ENCODE measurements at places on chromosomes 3 and 15. TPM values are rescaled to one million over a fixed set of nuclear protein-coding genes. Genes with fewer than 3 reads are reported as not detected.

Gene HRG
- not detected for total RNA-seq

- no peaks in the 10 kb centered on the region for H3K4me1 ChIP-seq
- no peak overlapping the region for H3K27ac ChIP-seq
- no peaks in the 10 kb centered on the region for H3K27me3 ChIP-seq
- no peak for DNase-seq
- no peak overlapping the region for H3K4me3 ChIP-seq
- no peaks in the 10 kb centered on the region for H3K36me3 ChIP-seq
Measured at GRCh38 chr3:195134431-195134830, 136.5 kb downstream of the XXYLT1 start.

GRCh38 chr15:58467121-58467721 is 35.4 kb downstream of the LIPC start:
- H3K4me3 ChIP-seq = no peak overlapping the region
- H3K27ac ChIP-seq = peak overlapping the region; percentile 30
- DNase-seq = peak; percentile 32
- no peaks in the 10 kb centered on the region for H3K36me3 ChIP-seq
- H3K4me1 ChIP-seq = peaks cover 4% of the 10 kb centered on the region

- H3K4me3 ChIP-seq = no peak overlapping the region
- H3K27me3 ChIP-seq = no peaks in the 10 kb centered on the region
- no peak overlapping the region for H3K27ac ChIP-seq
- H3K4me1 ChIP-seq = no peaks in the 10 kb centered on the region
Measured at GRCh38 chr15:31590609-31591008, 264.0 kb downstream of the KLF13 start.

Gene SCAP
- 80.9 TPM for total RNA-seq

DNA sequence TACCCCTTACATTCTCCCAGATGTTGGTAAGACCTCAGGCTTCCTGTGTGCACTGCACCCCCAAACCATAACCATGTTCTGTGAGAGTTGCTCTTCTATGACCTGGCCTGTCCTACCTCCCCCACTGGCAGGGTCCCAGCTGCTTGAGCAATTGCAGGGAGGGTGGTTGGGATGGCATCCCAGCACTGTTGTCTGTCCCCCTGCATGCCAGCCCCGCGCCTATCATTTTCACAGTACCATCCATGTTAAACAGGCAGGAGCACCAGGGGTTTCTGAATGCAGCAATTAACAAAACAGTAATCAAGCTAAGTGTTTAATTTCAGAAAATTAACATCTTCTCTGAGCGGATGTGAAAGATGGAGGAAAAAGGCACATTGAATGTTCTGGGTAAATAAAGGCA is 345.5 kb downstream of the EPHB1 start:
- no peaks in the 10 kb centered on the region for H3K4me1 ChIP-seq
- no peaks in the 10 kb centered on the region for H3K27me3 ChIP-seq
- H3K27ac ChIP-seq = no peak overlapping the region
- H3K36me3 ChIP-seq = no peaks in the 10 kb centered on the region
- no peak for DNase-seq

DNA sequence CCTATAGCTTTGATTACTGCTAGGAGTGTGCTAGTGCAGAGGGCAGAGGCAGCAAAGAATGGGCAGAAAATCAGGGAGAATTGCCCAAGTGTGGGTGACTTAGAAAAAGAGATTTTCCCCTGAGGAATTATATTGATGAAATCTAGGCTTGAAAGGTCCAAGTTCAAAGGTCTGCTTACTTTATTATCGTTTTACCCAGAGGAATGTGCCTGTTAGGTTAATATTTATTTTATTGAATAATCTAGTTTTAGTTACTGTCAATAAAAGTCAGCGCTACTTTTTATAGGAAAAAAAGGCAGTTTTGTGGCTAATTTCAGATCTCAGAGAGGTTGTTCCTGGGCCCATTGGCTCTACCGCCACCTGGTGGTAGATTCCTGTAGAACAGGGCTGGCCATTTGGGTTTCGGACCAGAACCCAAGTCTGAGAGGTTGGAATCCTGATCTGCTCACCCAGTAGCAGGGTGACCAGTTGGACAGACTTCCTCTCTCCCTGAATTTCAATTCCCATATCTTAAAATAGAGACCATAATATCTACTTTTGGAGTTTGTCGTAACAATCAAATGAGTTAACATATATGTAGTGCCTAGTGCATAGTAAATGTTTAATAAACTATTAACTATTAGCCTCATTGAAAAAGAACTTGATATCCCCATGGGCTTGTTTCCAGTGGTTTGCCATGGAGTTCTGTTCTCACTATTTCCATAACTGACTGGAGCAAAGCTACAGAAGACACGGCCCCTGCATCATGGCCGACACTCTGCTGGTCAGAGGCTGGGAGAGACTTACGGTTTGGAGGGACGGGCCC is 62.7 kb upstream of the ZNF148 start:
- no peaks in the 10 kb centered on the region for H3K27me3 ChIP-seq
- peak; percentile 73 for DNase-seq
- H3K4me3 ChIP-seq = no peak overlapping the region
- no peaks in the 10 kb centered on the region for H3K4me1 ChIP-seq

Gene VGLL3
- total RNA-seq = 36.3 TPM

DNA sequence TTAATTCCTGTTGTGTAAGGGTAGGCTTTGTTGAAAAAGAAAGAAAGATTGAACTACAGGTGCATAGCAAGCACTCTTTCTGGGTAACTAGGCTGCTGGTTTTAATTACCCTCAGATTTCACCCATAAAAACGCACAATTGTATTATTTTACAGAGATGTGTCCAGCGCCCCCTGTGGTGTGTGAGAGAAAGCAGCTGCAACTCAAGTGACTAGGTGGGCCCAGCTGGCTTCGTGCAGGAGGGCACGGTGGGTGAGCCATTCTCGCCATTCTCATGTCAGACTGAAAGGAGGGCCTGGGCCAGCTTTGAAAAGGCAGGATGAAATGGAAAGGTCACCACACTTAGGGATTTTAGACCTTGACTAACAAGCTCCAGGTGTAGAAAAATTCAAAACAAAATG is 122.6 kb downstream of the LRIG1 start:
- H3K4me1 ChIP-seq = no peaks in the 10 kb centered on the region
- no peaks in the 10 kb centered on the region for H3K27me3 ChIP-seq
- no peak for DNase-seq
- H3K4me3 ChIP-seq = no peak overlapping the region
- H3K27ac ChIP-seq = no peak overlapping the region
- no peaks in the 10 kb centered on the region for H3K36me3 ChIP-seq

DNA sequence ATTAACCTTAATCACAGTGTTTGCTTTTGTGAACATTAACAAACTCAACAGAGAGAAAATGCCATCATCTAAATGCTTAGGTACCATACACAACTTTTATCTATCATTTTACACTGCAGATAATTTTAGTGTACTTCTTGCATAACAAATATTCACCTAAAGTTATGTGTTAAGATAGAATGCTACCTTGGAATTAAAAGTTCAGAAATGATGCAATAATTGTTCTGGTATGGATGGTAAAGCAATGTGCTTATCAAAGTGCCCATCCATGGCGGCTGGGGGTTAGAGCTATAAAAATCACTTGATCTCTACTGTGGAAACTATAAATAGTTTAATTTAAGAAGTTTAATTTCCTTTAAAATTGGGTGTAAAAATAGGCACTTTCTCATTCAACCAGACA is 28.7 kb downstream of the SATB1 start:
- no peaks in the 10 kb centered on the region for H3K36me3 ChIP-seq
- H3K4me1 ChIP-seq = no peaks in the 10 kb centered on the region
- no peak overlapping the region for H3K27ac ChIP-seq

DNA sequence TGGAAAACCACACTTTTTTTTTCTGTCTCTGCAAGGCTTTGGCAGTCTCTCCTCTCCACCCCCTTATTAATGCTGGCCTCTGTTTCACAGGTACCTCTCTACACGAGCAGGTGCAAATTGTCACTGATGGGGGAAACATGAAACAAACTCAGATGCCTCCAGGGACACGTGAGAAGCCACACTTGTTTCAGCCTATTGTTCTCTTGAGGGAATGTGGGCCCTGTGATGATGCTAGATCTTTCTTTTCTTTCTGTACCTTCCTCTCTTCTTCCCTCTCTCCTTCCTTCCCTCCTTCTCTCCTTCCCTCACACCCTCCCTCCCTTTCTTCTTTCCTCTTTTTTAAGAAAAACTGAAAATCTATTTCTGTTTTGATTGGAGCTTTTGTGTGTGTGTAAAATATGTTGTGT is 5.7 kb upstream of the BLM start:
- H3K36me3 ChIP-seq = no peaks in the 10 kb centered on the region
- H3K27me3 ChIP-seq = no peaks in the 10 kb centered on the region
- H3K4me3 ChIP-seq = no peak overlapping the region
- no peak for DNase-seq

DNA sequence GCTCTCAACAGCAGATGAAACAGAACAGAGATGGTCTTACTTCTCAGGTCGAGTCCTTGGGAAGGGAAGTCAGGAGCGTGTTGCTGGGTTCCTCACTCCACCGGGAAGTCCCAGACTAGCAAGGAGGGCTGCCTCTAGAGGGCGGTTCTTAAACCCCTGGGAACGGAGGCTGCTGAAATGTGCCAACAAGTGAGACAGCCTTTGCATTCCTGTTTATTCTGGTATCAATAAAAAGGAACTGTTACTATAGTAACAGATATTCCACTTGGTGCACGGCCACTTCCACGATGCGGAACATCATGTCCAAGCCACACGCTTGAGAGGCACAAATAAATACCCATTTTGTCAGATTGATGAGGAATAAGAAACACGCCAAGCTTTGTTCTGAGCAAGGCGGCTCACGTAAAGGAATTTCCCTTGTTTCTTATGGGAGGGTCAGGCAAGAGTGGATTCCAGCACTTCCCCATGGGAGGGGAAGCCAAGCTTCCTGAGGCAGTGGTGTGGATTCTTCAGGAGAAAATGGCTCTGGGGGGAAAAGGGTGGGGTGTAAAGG is at the start of gene FAM107A:
FAM107A (minus strand) TSS at position 123 of the 553 bp plus-strand sequence. CDS start 7,531 bp downstream, outside the sequence.
- H3K27me3 ChIP-seq = no peaks in the 10 kb centered on the region
- DNase-seq = no peak
- no peak within 1 kb of the TSS for H3K27ac ChIP-seq
- H3K4me1 ChIP-seq = no peaks in the 10 kb centered on the region

DNA sequence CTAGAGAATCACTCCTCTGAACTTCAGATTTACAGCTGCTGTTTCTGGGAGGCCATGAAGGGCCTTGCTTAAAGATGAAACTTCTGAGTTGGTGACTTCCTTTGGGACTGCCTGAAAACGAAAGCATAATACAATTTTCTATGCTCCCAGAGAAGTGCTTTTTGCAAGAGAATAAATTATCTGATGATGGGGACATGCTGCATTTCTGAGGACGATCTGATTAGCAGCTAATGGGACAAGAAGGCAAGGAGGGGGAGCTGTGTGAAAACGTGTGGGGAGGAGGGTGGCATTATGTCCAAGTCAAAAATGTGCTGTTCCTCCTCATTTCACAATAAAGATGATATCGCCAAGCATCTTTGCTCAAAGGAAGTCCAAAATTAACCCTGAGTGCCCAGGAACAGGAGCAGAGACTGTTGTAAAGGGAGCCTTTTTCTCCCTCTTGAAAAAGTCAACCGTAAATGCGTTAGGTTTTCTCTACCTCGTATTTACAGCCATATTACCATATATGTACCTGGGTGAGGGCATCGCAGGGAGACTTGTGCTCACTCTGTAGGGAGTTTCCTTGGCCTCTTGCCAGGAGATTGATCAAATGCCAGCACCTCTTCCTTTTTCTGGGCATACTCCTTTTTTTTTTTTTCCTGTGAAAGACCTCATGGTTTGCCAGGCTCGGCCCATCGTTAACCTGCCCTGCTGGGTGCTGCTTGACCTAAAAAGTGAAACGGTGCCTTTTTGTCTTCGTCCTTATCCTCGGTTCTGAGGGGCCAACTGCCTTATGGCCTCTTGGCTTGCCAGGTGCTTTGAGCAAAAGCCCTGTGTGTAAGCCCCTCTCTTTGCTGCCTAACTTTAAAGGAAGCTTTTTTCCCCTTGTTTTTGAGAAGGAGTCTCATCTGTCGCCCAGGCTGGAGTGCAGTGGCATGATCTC is 11.5 kb downstream of the ITPR1 start:
- no peaks in the 10 kb centered on the region for H3K36me3 ChIP-seq
- peak; percentile 52 for DNase-seq
- H3K27ac ChIP-seq = no peak overlapping the region

DNA sequence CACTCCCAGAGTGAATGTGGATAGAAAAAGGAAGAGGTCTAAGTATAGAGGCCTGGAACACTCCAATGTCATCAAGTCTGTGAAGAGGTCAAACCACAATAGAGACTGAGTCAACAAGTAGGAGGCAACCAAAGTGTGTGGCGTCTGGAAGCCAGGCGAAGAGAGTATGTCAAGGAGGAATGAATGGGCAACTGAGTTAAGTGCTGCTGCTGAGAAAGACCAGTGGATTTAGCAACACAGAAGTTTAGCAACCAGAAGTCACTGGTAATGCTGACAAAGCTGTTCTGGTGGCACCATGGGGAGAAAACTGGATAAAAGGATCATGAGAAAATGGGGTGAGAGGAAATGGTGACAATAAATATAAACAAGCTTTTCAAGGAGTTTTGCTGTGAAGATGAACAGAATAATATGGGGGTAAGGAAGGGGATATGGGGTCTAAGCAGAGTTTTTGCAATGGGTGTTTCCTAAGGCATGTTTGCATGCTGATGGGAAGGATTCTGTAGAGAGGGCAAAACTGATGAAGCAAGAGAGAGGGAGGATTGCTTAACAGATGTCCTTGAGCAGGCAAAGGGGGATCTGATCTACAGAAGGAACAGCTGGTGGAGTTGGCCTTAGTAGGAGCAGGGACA is 38.4 kb downstream of the PCOLCE2 start:
- H3K4me1 ChIP-seq = peaks cover 5% of the 10 kb centered on the region
- no peak for DNase-seq
- H3K4me3 ChIP-seq = no peak overlapping the region
- no peaks in the 10 kb centered on the region for H3K27me3 ChIP-seq

Gene SLC38A3
- total RNA-seq = 3.7 TPM

Gene MGLL
- 4.5 TPM for total RNA-seq

GRCh38 chr15:30072630-30073029 is 10.1 kb upstream of the GOLGA8J start:
- no peaks in the 10 kb centered on the region for H3K4me1 ChIP-seq
- H3K36me3 ChIP-seq = no peaks in the 10 kb centered on the region
- H3K27ac ChIP-seq = no peak overlapping the region
- no peaks in the 10 kb centered on the region for H3K27me3 ChIP-seq

GRCh38 chr15:51634591-51635198 is 12.1 kb upstream of the DMXL2 start:
- H3K4me3 ChIP-seq = no peak overlapping the region
- H3K4me1 ChIP-seq = no peaks in the 10 kb centered on the region
- H3K27me3 ChIP-seq = no peaks in the 10 kb centered on the region
- no peak for DNase-seq
- no peaks in the 10 kb centered on the region for H3K36me3 ChIP-seq

Gene DENND4A
- 57.0 TPM for total RNA-seq

DNA sequence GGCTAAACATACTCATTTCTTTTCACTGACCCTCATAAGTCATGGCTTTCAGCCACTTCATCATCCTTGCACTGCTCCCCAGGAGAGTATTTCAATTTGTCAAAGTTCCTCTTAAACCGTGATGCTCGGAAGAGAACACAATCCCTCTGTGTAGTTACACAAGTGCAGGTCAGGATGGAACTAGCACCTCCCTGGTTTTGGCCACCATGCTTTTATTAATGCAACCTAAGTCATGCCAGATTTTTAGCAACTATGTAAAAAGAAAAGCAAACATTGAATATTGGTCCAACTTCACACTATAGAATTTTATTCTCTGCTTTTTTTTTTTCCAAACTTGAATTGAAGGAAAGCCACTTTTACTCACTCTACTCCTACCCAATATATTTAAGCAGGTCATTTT is 45.2 kb downstream of the CNTN6 start:
- H3K4me1 ChIP-seq = no peaks in the 10 kb centered on the region
- H3K4me3 ChIP-seq = no peak overlapping the region
- H3K36me3 ChIP-seq = no peaks in the 10 kb centered on the region
- H3K27ac ChIP-seq = no peak overlapping the region
- DNase-seq = no peak

Measured in ovary (tissue), 10 donors.